ENCODE measurements at places on chromosomes 16 and 17.
A peak's percentile ranks its signal among the peaks of the same experiment; 100 is the strongest.

- DNase-seq, result peak; percentile 95
These were observed at the start of gene KDM6B for GRCh38 chr17:7833795-7834541. TSS of gene KDM6B (plus strand) at chr17:7834217. CDS start at chr17:7845555, 11,338 bp downstream.

- DNase-seq, result no peak
These were observed 1.6 kb downstream of the CA10 start for GRCh38 chr17:52156576-52157570.

DNA sequence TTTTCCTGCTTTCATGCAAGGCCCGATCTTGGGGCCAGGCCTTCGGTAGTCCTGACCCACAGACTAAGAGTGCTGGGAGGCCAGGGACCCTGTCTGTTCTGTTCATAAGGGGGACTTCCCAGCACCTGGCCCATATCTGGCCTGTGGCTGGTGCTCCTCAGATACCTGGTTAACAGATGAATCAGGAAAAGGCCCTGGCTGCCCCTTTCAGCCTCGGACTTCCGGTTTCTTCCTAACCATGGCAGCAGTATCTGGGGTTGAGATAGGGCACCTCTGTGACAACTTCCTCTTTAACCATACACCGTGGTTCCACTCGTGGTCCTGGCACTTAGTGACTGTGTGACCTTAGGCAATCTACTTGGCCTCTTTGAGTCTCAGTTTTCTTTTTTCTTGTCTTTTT, 18.4 kb downstream of the PLCG2 start:
- no peak for DNase-seq

DNA sequence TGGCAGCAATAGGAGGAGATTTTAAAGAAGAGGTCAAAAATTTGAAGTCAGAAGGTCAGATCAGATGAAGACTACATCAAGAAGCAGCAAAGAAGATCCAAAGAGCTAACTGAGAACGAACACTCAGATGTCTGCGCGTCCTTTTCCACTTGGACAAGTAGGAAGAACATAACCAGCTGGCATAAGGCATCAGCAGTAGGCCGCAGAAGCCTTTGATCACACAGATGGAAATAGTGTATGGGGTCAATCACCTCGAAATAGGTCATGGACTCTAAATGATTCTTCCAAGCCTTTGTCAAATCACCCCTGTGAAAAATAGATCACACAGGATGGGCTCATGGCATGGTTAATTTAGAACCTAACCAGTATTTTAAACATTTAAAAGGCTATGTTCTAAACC, 56.4 kb upstream of the TOM1L1 start:
- no peak for DNase-seq

DNA sequence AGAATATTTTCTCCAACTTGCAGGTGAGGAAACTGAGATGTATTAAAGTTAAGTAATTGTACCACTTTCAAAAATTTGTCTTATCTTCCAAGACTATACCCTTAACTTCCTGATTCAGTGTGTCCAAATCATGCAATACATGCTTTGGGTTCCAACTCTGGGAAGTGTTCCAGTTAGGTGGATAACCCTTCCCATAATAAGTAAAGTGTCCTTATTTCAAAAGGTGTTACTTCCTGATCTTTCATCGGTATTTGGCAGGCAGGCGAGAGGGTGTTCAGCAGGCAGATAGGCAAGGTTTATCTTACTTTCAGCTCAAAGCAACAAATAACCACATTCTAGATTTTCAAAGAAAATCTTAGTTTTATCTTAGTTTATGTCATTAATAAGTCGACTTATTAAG, 46.3 kb upstream of the ARHGAP44 start:
- no peak for DNase-seq

DNA sequence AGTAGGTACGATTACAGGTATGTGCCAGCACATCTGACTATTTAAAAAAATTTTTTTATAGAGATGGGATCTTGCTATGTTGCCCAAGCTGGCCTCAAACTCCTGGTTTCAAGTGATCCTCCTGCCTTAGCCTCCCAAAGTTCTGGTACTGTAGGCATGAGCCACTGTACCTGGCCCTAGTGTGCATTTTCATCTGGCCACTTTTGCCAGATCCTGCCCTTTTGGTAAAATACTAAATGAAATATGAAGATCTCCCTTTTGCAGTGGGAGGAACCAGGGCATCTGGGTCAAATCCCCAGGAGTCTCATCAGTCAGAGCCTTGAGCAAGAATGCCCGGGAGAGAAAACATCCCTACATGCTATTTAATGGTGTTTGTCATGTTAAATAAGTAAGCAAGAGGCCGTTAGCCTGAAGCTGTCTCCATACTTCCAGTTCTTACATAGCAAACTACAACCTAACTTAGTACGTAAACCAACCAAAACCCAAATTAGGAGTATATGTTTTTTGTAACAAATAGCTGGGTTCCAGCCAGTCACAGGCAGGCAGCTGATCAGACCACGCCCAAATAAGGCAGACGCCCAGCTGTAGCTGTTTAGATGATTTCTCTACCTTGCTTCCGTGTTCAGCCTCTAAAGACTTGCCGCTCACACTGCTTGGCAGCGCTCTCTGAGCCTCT, 46.5 kb upstream of the CLEC18A start:
- no peak for DNase-seq

GRCh38 chr17:35743626-35744328, 9.3 kb downstream of the GAS2L2 start:
- no peak for DNase-seq

GRCh38 chr16:78930561-78930960, 670.0 kb downstream of the MAF start:
- no peak for DNase-seq

- DNase-seq, result peak; percentile 95
These were observed 28.2 kb downstream of the ATP2C2 start for GRCh38 chr16:84396537-84397008.

- DNase-seq, result no peak
These were observed 21.7 kb downstream of the KNOP1 start for GRCh38 chr16:19696328-19696727.

GRCh38 chr16:9384141-9384540, 292.7 kb downstream of the HAPSTR1 start:
- no peak for DNase-seq

DNA sequence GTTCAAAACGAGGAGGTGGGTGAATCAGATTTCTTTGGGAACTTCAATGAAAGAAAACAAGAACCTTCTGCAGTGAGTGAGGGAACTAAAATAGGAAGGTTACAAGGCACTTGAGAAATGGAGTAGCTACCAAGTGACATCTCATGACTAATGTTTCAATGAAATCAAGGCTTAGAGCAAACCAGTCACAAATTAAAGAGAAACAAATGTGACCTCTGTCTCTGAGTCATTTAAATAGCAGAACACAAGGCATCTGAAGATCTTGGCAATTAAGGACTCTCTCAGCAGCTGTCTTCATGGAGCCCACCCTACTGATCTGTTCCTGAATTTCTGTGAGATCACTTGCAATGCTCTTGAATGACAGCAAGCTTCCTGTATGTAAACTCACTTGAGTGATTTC, 109.5 kb downstream of the CDH11 start:
- no peak for DNase-seq

DNA sequence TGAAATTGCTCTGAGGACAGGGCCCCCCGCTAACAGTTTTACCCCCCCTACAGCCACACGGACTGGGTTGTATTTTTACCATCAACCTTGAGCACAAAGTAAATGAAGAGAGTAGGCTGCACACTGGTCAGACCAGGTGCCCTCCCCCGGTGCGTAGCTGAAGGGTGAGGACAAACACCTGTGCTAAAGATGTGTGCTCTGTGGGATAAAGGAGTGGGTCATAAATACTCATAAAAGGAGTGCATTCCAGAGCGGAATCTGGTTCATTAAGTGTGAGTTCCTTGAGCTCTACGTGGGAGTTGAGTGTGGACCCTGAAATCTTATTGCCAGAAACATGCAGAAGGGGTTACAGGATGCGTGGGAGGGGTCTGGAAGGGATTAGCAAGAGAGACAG, 217.0 kb downstream of the CCDC182 start:
- no peak for DNase-seq

GRCh38 chr16:6125483-6126259, 1028.1 kb upstream of the EEF2KMT start:
- DNase-seq, result no peak

DNA sequence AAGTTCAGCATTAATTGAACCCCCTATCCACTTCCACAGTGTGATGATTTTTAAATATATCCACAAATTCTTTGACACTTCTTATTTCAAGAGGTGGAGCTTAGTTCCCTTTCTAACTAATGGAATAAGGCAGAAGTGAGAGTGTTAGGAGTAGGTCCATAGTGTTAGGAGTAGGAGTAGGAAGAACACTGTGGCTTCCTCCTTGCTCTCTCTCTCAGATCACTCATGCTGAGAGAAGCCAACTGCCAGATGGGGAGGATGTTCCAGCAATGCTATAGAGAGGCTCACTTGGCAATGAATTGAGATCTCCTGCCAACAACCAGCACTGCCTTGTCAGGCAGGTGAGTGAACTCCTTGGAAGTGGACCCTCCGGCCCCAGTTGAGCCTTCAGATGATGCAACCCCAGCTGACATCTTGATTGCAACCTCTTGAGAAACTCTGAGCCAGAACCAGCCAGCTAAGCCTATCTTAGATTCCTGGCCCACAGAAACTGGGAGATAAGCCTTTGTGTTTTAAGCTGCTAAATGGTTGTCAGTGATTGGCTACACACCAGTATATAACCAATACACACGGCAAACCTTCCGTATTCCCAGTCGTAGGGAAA, 44.3 kb downstream of the SPECC1 start:
- DNase-seq, result no peak

DNA sequence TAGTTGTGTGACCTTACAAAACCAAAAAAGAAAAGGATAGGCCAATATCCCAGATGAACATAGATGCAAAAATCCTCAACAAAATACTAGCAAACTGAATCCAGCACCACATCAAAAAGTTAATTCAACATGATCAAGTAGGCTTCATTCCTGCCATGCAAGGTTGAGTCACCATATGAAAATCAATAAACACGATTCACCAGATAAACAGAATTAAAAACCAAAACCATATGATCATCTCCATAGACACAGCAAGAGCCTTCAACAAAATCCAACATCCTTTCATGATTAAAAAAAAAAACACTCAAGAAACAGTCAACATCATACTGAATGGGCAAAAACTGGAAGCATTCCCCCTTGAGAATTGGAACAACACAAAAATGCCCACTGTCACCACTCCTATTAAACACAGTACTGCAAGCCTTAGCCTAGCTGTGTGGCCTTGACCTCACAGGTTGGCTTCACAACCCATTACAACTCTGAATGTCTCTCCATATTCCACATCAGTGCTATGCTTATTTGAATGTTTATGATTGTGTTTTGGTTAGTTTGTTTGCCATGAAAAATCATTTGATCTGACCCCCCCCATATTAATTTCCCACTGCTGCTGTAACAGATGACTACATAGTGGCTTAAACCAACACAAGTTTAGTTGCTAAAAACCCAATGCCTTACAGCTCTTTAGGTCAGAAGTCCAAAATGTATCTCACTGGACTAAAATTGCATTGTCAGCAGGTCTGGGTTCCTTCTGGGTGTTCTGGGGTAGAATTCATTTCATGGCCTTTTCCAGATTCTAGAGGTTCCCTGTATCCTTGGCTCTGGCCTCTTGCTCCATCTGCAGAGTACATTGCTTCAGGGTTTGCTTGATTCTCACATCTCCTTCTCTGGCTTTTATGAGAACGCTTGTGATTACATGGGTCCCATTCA, 257.1 kb upstream of the DYNLRB2 start:
- no peak for DNase-seq

DNA sequence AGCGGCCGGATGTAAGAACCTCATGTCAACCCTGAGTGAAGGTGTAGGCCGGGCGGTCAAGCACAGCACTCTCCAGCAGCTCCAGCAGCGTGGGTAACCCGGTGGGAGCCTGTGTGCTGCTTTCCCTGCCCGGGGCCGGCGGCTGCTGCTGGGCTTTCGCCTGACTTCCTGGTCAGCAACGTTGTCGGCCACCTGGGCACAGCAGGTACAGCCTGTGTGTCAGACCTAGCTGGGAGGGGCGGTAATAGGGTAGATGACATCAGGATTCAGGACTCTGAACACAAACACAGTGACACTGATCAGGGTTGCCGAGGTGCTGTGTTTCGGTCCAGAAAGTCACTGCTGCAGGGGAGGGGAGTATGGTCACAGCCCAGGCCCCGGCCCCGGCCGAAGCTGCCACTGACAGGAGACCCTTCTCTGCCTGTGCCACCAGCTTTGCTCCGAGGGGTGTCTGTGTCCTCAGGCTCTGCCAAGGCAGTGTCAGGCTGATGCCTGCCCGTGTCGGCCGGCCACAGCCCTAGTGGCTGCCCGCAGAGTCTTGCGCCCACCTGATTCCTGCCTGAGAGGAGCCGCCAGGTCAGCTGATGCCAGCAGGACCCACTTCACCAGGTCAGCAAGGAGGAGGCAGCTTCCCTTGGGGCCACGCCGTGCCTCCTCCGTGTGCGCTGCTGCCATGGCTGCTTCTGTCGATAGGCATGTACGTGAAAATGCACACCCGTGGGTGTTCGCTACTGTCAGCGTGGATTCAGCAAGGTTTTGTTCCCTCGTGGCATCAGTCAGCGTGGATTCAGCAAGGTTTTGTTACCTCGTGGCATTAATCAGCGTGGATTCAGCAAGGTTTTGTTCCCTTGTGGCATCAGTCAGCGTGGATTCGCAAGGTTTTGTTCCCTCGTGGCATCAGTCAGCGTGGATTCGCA, 9.2 kb downstream of the RAB40C start:
- DNase-seq, result no peak

- peak; percentile 60 for DNase-seq
These were observed 104.6 kb downstream of the OR1D5 start for GRCh38 chr17:2958706-2959222.

- peak; percentile 35 for DNase-seq
These were observed 7.3 kb downstream of the TADA2A start for GRCh38 chr17:37413875-37414519.

GRCh38 chr16:63195336-63195735, 1159.1 kb upstream of the CDH8 start:
- no peak for DNase-seq

- DNase-seq, result peak; percentile 76
These were observed 26.3 kb upstream of the OR4D1 start for GRCh38 chr17:58121925-58122324.

- DNase-seq, result peak; percentile 99
These were observed 53.3 kb upstream of the TOB1 start for GRCh38 chr17:50919321-50920040.

GRCh38 chr16:64617836-64618476, 503.9 kb downstream of the CDH11 start:
- no peak for DNase-seq

DNA sequence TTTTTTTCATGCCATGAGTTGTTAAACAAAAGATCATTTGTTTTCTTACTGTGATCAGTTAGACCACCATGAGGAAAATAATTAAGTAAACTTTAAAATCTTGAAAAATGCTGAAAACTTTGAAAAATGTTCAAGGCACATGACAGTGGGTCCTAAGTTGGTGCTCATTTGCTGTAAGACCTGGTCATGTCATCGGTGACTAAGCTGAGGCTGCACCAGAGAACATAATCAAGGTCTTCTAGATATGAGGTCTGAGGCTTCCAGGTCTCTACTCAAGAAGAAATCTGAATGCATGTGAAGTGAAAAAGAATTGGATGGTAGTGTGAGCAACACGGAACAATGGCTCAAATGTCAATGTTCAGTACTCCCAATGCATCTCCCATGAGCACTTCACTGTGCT, 87.6 kb downstream of the CFDP1 start:
- no peak for DNase-seq

- no peak for DNase-seq
These were observed 53.1 kb downstream of the CFDP1 start for GRCh38 chr16:75379911-75380847.

GRCh38 chr17:31838636-31839225, 20.3 kb downstream of the COPRS start:
- no peak for DNase-seq

GRCh38 chr17:15392326-15392741, 50.9 kb upstream of the TEKT3 start:
- peak; percentile 15 for DNase-seq

GRCh38 chr17:16407911-16408588, 7.3 kb upstream of the TRPV2 start:
- no peak for DNase-seq

- no peak for DNase-seq
These were observed 23.7 kb downstream of the GPR142 start for GRCh38 chr17:74390680-74391653.

Data from A549 (cell line).